ENCODE measurements at places on chromosomes 6 and 20. TPM values are rescaled to one million over a fixed set of nuclear protein-coding genes. Genes with fewer than 3 reads are reported as not detected.

GSTA4 gene
- 15.2 TPM for polyA plus RNA-seq

PPP1R14C gene
- 0.06 TPM for polyA plus RNA-seq

COL11A2 gene
- polyA plus RNA-seq: 0.68 TPM

OPN5 gene
- polyA plus RNA-seq: not detected

NDUFAF5 gene
- polyA plus RNA-seq: 37.2 TPM

All from spleen (tissue), 13 donors.